Skeletal muscle cell (primary cell): ENCODE measurements at places on chromosomes 16 and 17.

- no peak for DNase-seq
These were observed 476.9 kb upstream of the CDH5 start for GRCh38 chr16:65889533-65889966.

DNA sequence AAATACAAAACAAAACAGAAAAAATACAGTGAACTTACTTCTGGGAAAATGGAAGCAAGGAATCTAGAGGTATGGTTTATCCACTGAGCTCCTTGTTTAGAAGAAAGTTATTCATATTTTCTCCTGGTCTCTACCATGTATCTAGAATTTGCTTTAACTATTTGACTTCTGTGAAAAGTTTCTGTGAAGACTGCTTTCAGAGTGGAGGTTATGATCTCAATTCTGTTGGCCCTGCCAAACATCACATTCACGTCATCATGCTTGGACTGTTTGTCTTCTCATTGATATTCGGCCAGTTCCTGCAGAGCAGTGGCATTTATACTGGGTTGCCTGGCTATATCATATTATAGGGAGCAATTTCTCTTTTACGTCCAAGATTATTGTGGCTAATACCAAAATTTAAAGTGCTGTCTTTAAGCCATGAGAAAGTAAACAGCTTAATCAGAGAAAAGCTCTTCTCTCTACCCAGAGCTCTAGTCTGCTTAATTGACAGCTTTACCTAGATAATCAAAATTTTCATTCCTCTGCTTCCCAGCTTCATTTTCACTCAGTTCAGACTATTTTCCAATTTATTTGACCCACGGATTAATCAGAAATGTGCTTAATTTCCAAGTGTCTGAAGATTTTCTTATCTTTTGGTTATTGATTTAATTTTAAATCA is at the start of gene ABCA8:
TSS of gene ABCA8 (minus strand) at position 212 of the 661 bp plus-strand sequence. CDS start 13,358 bp downstream, outside the sequence.
- DNase-seq, result no peak

GRCh38 chr17:2083613-2084035 is 28.7 kb downstream of the HIC1 start:
- DNase-seq, result no peak

- DNase-seq, result no peak
These were observed 60.1 kb downstream of the SRCIN1 start for GRCh38 chr17:38545531-38546225.

DNA sequence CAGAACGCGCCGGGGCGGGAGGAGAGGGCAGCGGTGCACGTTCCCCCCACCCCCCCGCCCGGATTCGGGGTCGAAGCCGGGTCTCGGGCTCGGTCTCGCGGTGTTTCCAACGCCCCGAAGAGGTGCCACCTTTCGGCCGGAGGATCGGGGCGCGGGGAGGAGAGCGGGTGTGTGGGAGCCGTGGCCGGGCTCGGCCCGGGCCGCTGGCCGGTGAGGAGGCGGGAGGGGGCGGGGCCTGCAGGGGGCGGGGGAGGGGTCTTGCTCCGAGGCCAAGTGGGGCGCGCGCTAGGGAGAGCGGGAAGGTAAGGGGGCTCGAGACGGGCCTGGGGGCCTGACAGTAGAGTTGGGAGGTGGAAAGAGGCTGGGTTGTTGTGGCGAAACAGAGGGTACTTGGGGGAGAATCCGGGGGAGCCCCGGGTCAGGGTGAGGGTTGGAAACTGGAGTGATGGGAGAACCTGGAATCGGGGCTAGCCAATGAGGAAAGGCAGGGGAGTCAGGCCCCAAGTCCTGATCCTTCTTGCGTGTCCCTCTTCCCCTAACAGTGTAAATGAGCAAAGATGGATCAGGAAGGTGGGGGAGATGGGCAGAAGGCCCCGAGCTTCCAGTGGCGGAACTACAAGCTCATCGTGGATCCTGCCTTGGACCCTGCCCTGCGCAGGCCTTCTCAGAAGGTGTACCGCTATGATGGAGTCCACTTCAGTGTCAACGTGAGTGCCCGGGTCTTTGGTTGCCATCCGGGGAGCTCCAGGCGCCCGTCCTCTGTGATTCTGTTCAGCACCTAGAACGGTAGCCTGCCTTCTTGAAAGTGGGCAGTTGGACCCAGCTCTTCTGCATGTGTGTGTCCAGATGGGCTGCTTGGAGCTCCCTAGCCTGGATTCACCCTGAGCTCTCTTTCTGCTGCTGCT is 873 bp downstream of the SETD1A start:
- no peak for DNase-seq

GRCh38 chr17:5781236-5781927 is 197.1 kb upstream of the NLRP1 start:
- no peak for DNase-seq

DNA sequence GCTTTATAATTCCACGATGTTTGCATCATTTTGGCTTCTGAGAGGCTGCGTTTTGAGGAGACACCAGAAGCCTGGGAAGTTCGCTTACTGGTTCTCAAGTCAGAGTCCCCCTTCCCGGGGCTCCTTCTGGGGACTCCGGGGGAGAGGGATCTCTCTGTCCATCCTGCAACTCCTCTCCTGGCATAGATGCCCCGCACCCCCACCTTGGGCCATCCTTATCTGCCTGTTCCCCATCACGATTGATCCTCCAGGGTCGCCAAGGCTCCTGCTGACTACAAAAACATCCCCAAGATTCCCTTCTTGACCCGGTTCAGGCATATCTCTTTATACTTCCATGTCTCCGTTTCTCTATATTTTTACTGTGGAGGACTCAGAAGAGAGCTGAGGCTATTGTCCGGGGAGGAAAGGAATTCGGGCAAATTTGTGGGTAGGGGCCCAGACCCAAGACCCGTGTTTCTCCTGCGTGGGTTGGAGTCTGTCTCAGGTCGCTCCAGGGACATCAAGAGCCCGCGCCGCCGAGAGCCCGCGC is 18.4 kb upstream of the HOXB13 start:
- DNase-seq, result no peak

DNA sequence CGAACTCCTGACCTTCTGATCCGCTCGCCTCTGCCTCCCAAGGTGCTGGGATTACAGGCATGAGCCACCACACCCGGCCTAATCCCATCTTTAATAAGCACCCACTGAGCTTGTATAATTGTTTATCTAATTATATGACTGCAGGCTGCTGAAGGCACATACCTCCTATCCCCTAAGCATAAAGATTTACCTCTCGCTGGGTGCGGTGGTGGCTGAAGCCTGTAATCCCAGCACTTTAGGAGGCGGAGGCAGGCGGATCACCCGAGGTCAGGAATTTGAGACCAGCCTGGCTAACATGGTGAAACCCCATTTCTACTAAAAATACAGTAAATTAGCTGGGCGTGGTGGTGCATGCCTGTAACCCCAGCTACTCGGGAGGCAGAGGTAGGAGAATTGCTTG is 20.1 kb upstream of the YWHAE start:
- DNase-seq, result no peak

GRCh38 chr16:22623351-22623781 is 112.7 kb downstream of the NPIPB5 start:
- DNase-seq, result peak; percentile 41

GRCh38 chr16:29237971-29238370 is 168.5 kb downstream of the NPIPB11 start:
- DNase-seq, result no peak

GRCh38 chr16:51103590-51103989 is 47.5 kb downstream of the SALL1 start:
- DNase-seq, result no peak

GRCh38 chr16:5615868-5616642 is 518.5 kb upstream of the EEF2KMT start:
- no peak for DNase-seq

DNA sequence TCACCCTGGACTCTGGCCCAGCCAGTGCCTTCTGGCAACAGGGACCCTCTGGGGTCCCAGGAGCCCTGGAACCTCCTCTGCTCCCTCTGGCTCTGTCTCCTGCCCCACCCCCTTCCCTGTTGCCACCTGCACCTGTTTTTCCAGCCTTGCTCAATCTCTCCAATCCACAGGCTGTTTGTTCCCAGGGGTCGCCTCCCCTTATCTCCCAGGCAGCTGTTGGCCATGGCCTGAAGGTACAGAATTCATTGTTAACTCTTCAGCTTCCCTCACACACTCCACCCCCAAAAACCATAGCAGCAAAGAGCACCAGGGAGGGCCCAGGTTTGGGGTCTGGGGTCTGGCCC is 39.3 kb upstream of the TOB1 start:
- no peak for DNase-seq

DNA sequence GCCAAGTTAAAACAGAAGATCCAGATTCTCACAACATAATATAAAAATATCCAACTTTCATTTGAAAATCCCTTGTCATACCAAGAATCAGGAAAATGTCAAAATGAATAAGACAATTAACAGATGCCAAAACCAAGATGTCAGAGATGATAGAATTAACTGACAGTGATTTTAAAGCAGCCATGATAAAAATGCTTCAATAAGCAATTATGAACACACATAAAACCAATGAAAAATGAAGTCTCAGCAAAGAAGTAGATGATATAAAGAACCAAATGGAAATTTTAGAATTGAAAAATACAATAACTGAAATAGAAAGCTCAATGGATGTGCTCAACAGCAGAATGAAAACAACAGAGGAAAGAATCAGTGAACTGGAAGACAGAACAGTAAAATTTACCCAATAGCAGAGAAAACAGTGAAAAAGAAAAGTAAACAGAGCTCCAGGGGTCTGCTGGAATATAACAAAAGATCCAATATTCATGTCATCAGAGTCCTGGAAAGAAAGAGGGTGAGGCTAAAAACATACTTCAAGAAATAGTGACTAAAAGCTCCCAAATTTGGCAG is 35.1 kb downstream of the SHCBP1 start:
- DNase-seq, result no peak

GRCh38 chr16:85327731-85328675 is 215.7 kb upstream of the CIBAR2 start:
- DNase-seq, result no peak

GRCh38 chr17:17811381-17812210 is 25.2 kb downstream of the SREBF1 start:
- no peak for DNase-seq

- peak; percentile 95 for DNase-seq
These were observed 70.1 kb upstream of the CREBBP start for GRCh38 chr16:3950343-3951193.

GRCh38 chr17:81551458-81552243 is 502 bp downstream of the FAAP100 start:
- no peak for DNase-seq

DNA sequence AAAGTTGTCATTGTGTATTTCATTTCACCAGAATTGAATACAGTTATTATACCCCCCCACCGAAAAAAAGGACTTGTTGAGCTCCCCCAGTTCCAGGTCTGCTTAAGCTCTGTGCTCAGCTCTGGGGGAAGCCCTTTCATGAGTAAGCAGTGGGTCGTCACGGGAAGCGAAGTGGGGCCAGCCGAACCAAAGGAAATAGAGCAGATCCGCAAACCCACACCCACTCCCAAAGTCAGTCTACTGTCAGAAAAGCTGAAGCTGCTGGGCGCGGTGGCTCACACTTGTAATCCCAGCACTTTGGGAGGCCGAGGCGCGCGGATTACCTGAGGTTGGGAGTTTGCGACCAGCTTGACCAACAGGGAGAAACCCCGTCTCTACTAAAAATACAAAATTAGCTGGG is 50.1 kb downstream of the PECAM1 start:
- no peak for DNase-seq

GRCh38 chr17:542943-543342 is 171.7 kb downstream of the VPS53 start:
- DNase-seq, result no peak

DNA sequence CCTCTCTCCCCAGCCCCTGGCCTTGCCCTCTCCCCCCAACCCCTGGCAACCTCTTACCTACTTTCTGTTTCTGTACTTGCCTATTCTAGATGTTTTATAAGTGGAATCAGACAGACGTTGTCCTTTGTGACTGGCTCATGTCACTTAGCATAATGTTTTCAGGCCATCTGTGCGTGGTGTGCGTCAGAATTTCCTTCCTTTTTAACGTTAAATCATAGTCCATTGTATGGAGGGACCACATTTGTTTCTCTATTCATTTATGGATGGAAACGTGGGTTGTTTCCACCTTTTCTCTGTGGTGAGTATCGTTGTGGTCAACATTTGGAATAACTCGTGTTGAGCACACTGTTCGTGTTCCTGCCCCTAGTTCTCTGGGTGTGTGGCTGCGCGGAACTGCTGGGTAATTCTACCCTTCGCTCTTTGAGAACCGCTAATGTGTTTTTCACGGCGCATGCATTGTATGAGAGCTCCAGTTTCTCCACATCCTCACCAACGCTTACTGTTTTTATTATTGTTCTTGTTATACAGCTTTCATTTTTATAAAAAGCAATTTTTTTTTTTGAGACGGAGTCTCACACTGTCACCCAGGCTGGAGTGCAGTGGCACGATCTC is 26.3 kb downstream of the ACTG1 start:
- DNase-seq, result no peak

DNA sequence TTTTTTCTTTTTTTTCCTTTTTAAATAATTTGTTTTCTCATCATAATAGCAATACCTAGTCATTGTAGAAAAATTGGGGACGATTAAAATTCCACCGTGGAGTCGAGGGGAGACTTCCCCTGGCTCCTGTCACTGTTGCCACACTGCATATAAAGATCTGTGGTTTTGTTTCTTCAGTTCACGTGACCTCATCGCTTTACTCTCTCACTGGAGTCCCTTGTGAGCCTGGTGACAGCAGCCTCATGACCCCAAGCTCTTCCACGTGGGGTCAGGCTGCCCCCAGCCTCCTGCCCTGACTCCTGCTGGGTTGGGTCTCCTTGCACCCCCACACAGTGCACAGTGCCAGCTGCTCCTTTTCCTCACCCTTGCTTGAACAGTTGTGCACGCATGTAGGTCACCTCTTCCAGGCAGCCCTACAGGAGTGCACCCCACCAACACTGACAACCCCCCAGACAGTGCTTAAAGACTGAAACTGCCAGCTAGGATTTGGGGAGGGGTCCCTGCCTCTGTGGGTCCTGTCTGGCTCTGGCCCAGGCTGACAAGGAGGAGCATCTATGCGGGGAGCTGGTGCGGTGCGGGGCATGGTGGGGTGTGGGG is 7.3 kb upstream of the METRNL start:
- no peak for DNase-seq

DNA sequence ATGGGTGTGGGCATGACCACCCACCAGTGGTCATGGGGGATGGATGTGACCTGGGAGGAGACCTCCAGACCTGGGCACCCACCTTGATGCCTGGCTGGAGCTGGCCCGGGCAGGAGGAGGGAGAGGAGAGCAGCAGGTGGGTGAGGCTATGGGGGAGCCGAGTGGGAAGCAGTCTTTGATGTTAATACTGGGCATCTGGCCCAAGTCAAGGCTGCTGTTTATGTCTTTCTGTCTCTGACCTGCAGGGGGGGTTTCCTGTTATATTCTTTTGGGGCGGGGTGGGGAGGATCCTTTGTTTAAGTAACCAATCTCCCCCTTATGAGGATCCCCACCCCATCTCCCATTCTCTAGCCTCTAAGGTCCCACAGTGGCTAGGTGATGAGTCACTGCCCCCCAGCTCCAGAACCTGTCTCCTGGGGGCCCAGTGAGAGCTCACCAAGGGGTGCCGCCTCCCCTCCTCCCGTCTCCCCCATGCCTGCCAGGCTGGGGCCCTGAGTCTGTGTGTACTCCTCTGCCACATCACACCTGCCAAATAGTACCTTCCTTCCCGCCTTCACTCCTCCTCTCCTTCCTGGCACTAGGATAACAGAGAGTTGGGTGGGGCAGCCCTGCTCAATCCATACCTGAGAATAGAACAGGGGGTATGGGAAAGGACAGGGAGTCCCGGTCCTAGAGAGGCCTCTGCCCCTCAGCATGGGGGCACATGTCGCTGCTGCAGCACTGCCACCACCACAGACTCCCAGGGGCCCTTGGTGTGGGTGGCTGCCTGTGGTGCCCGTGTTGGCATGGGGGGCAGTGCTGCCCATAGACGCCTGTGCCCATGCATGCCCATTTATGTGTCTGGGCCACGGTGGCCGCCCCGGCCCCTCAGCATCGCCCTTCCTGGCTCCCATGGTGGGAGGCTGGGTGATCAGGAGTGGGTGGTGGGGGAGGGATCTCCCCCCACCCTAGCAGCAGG is 7.3 kb downstream of the THRA start:
- no peak for DNase-seq
